ENCODE measurements at places on chromosomes 11 and 22. TPM values are rescaled to one million over a fixed set of nuclear protein-coding genes. Genes with fewer than 3 reads are reported as not detected.

GRCh38 chr22:42317691-42318547 lies 47.5 kb upstream of the TCF20 start:
- no peak for DNase-seq

GRCh38 chr11:109929308-109929707 lies 163.9 kb upstream of the ZC3H12C start:
- no peak for DNase-seq

GRCh38 chr11:60984149-60984548 lies 12.7 kb downstream of the CD6 start:
- no peak for DNase-seq

- no peak for DNase-seq
These were observed 8.8 kb downstream of the HSPA8 start for GRCh38 chr11:123052901-123053721.

DNA sequence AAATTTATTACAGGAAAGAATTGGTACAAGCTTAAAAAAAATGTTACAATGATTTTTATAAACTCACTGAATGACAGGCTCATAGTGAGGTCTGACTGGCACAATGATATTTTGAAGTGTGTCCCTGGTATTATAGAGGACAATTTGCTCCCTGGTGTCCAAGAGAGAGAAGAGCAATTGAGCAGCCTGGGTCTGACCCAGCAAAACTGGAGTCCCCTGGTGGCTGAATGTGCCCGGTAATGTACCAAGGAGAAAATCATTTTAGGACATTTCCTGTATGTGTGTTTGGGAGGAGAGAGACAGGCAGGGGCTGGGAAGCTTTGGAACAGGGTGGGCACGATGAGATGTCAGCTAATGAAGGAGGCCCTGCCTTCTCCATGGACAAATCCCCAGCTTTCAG lies 125.3 kb downstream of the APOL5 start:
- DNase-seq = no peak

DNA sequence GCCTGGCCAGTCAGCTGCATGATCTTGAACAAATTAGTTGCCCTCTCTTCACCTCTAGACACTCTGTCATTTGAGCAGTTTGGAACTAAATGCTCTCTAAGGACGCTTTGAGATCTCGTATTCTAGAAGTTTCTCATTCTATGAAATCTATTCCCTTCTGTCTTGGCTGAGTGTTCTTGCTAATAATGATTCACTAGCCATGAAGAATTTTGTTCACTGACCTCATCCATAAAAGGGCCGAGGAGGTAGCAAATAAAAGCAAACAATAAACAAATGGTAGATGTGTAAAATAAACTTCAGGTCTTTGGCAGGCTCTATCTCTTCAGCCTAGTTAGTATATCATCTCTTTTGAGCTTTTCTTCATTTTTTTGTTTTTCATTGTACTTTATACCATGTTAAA lies 76.6 kb downstream of the USP35 start:
- DNase-seq = no peak

DNA sequence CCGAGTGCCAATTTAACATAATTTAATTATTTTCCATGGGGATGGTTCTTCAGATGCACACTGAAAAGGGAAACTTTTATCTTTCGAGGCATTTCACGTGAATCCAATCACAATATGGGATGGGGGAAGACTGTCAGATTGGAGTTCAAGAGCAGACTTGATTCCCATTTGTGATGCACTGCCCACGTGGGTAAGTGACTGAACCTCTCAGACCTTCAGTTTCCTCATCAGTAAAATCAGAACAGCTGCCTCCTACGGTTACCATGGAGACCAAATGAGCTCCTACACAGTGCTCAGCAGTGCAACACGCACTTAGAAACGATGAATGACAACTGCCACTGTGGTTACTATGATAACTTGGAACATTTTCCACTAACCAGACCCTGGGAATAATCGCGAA lies 21.7 kb downstream of the KIAA0930 start:
- no peak for DNase-seq

- no peak for DNase-seq
These were observed 48.1 kb downstream of the DNHD1 start for GRCh38 chr11:6544921-6545850.

DNA sequence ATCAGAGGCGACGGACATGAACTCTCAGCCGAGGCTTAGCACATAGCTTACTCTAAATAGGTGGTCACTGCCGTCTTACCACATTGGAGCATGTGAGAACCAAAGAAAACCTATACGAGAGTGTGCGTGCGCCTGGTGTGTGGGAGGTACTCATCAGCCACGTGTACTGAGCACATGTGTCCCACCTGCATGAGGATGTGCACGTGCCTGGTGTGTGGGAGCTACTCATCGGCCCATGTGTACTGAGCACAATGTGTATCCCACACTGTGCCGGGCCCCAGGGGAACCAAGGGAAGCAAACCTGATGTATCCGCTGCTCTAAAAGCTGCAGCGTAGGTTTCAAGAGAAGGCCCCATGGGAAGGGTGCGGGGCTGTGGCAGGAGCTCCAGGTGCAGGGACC lies 56.4 kb downstream of the ANO1 start:
- DNase-seq = no peak

- no peak for DNase-seq
These were observed 30.6 kb downstream of the ACER3 start for GRCh38 chr11:76891285-76891684.

- no peak for DNase-seq
These were observed 6.9 kb downstream of the UBE4A start for GRCh38 chr11:118366287-118366686.

DNA sequence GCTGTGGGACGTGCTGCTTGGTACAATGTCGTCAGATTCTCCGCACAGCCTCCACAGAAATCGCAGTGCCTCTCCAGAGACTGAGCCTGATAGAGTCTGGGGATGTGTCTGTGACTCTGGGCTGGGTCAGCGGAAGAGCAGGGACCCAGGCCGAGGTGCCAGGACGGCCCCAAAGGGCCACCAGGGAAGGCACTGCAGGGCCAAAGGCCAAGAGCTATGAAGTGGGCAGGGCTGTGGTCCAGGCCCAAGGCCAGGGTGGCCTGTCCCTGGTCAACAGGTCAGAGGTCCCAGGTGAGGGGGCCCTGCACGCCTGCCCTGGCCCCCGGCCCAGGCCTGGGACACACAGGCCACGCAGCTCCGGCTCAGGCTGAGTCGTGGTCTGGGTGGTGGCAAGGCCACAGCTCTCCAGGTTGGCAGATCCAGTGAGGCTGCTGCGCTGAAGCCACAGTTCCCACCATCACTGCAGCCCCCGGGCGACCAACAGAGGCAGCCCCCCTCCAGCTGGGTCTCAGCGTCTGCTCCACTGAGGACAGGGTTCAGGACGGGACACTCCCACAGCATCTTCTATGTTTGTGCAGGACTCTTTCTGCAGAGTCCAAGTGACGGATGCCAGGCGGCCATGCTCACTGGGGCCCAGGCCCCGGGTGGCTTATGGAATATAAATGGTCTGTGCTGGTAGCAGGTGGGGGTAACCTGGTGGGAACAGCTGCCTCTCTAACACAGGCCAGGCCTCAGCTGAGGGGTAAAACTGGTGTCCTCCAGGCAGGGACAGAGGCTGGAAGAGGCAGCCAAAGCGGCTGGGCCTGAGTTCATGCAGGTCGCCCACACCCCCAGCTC lies 4.8 kb upstream of the PIM3 start:
- no peak for DNase-seq

DNA sequence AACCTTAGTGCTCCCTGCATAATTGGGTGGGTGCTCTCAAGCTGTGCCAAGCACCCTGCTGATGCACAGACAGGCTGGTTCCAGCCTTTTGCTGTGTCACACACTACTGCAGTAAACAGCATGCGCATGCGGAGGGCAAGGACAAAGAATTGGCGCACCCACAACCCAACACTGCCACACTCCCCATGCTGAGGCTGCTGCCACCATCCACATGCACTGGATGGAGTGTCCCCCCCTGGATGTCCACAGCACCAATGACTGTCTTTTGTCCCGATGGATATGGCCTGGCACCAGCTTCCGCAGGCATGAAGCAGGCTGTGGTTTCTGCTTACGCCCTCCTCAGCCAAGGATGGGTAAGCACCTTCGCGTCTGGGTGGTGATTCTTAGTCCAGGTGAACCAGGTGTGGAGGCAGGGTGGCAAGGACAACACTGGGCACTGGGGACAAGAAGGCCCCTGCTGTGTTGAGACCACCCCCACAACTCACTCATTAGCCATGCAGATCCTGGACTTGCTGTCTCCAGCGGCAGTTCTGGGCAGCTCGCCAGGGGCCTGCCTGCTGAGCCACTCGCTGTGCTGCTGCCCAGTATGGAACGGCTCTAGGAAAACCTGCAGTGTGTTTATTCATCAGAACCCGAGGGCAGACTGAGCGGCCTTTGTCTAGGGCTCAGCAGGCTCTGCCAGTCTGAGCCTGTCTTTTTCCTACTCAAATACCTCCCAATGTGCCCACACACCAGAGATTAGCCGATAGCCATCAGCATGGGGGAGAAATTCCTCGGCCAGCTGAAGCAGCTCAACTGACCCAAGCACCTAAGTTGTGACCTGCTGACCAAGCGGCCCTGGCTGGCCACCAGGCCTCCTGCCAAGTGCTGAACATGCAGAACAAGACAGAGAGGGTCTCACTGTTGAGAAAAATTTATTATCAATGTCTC lies 8.2 kb upstream of the NAP1L4 start:
- no peak for DNase-seq

DNA sequence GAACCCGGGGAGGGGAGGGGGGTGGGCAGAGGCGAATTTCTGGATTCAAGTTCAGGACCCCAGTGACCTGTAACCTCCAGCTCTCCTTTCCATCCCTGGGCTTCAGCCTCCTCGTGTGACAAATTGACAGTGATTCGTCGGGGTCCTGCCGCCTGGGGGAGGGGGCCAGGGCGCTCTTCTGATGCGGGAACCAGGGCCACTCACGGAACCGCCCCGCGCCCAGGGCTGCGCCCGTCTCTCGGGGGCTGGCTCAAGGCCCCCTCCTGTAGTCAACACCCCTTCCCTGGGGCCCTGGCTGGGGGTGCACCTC lies 92.8 kb upstream of the ANO1 start:
- no peak for DNase-seq

DNA sequence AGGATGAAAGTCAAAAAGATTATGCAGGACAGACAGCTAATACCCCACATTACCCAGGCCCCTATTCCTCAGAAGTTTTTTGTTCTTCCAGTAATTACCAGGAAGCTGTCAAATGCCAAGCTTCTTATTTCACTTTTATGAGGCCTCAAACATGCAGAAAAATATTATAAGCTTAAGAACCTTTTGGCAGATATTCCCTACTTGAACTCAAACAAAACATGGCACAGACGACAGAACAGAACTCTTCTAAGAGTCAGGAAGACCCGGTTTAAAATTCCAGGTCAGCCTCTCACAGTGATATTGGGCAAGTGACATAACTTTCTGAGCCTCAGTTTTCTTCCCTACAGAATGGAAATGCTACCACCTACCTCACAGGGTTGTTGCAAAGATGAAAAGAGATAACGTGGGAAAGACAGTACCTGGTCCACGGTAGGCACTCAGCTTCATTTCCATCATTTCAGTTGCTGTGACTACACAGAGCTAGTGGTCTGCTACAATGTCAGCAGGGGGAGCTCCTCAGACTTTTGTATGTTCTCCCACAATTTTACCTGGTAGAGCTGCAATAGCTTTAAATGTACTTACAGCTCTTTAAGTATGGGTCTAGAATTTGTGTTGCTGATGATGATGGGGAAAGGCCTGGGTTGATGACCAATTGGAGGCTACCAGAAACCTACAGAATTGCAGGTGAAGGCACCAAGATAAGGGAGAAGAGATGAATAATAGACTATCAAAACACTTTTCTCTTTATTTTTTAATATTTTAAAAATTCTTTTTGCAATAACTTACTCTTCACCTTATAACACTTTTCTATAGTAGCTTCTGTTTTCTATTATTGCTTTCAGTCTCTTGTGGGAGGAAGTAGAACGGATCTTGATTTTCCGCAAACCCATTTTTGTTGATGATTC lies 98.3 kb upstream of the CHRM4 start:
- no peak for DNase-seq

GRCh38 chr11:111694851-111695250 lies 71.3 kb downstream of the PPP2R1B start:
- no peak for DNase-seq

DNA sequence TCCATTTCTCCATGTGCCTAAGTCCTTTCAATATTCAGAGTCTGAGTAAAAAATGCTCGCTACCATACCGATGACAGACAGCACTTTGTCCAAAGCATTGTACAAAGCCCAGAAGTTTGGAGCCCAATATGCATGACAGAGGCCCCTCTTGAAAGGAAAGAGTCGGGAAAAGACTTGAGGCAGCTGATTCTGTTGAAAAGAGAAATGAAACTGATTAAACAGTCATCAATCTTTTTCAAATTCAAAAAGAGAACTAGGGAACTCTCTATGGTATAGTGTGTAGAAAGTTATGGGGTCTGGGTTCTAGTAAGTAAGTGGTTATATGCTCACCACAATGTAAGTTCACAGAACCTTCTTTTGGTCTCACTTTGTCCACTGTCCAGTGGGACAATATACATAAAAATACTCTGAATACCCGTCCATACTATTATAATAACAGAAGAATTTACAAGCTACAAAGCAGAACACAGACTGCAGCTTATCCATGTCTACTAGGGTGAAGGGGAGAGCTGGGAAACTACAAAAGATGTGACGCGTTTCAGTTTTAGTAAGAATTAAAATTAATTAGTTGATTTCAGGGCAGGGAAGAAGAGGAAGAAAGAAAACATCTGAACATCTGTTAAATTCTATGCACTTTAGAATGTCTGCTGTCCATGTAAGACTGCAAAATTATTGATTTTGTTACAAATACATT lies 26.7 kb downstream of the ALG8 start:
- no peak for DNase-seq

- no peak for DNase-seq
These were observed 20.6 kb downstream of the IFT27 start for GRCh38 chr22:36755316-36755715.

- DNase-seq = no peak
These were observed 195.4 kb upstream of the ARHGAP20 start for GRCh38 chr11:110907629-110908028.

GRCh38 chr11:90100431-90100830 lies 14.7 kb downstream of the UBTFL1 start:
- DNase-seq = no peak

DNA sequence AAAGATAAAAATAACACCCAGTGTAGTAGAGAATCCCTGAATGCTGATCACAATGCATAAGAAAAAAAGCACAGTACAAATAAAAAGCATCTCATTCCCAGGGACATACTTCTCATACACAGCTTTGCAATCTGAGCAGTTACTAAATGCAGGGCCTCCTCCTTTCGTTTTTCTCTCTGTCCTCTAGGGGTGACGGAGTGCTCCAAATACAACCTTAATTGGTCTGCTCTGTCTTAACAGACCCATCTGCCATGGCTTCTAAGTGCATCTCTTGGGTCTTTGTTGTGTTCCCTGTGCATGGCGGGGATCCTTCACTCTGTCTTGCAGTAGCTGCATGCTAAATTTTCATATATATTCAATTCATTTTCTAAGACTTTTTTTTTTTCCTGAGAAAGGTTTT lies 1114.2 kb upstream of the RAG2 start:
- DNase-seq = no peak

- DNase-seq = no peak
These were observed 1.3 kb downstream of the SLC39A13 start for GRCh38 chr11:47409440-47410369.

OR51B5 gene
- not detected for total RNA-seq

SPI1 gene
- total RNA-seq = 3.5 TPM

SBF2 gene
- total RNA-seq = 15.8 TPM

ZNRF3 gene
- total RNA-seq = 1.1 TPM

GAS2 gene
- 1.9 TPM for total RNA-seq

BIK gene
- total RNA-seq = 1.8 TPM

AP5B1 gene
- 29.0 TPM for total RNA-seq

SMIM38 gene
- total RNA-seq = 0.31 TPM

APOA4 gene
- not detected for total RNA-seq

RIC8A gene
- 102 TPM for total RNA-seq

DGCR8 gene
- 54.5 TPM for total RNA-seq

Data from activated naive CD8-positive, alpha-beta T cell treated with anti-CD3 and anti-CD28 coated beads, Interleukin-2, amount 10 ng/mL, durations not matched to agents 7 days and 5 days (primary cell).